ENCODE measurements at places on chromosomes 12 and 14. TPM values are rescaled to one million over a fixed set of nuclear protein-coding genes. Genes with fewer than 3 reads are reported as not detected.

Gene FLVCR2
- total RNA-seq: 0.75 TPM

Gene PPM1H
- 1.7 TPM for total RNA-seq

Gene HAL
- total RNA-seq: 0.19 TPM

Gene P3H3
- 90.6 TPM for total RNA-seq

Gene TMEM119
- total RNA-seq: 16.1 TPM

Gene ANG
- 7.8 TPM for total RNA-seq

Gene TPH2
- total RNA-seq: not detected

Gene RERGL
- total RNA-seq: 3.1 TPM

Gene MYH7
- not detected for total RNA-seq

Gene EPYC
- not detected for total RNA-seq

Data from aortic smooth muscle cell (primary cell).